Left renal pelvis (tissue), 4 donors: ENCODE measurements at places on chromosomes 5 and 9. TPM values are rescaled to one million over a fixed set of nuclear protein-coding genes. Genes with fewer than 3 reads are reported as not detected.

- no peak for DNase-seq
Measured at GRCh38 chr5:171223927-171224326, 85.1 kb upstream of the TLX3 start.

DNA sequence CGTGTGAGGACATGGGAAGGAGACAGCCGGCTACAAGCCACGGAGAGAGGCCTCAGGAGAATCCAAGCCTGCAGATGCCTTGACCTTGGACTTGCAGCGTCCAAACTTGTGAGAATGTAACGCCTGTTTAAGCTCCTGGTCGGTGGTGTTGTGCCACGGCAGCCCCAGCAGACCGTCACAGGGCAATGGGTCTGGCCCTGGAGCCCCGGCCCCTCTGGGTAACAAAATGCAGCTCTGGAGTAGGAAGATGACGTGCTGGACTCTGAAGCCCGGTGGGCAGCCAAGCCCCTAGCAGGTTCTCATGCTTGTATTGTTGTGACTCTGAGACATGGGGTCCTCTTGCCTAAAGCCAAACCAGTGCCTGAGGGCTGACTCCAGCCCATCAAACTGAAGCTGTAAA lies 174.7 kb downstream of the IRX2 start:
- no peak for DNase-seq

- DNase-seq, result no peak
Measured at GRCh38 chr5:54990841-54991258, 5.5 kb upstream of the ESM1 start.

GRCh38 chr5:117713585-117714198 lies 1139.1 kb upstream of the SEMA6A start:
- no peak for DNase-seq

DNA sequence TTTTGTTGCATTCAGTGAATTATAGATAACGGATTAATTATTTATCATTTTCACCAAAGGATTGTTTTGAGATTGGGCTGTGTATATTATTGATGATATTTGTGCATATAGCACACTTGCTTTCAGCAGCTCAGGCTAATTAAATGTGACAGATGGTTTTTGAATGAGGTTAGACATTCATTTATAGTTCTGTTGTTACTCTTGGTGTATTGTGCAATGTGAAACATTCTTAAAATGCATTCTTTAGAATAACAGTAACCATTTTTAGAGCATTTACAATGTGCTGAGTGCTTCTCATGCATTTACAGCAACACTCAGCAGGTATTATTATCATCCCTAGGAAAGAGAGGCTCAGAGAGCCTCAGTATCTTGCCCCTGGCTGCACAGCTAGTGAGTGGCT lies 23.8 kb downstream of the NANS start:
- no peak for DNase-seq

GRCh38 chr9:133734590-133735414 lies 3.4 kb downstream of the SARDH start:
- no peak for DNase-seq

- DNase-seq, result no peak
Measured at GRCh38 chr5:143454936-143455516, 51.5 kb upstream of the NR3C1 start.

DNA sequence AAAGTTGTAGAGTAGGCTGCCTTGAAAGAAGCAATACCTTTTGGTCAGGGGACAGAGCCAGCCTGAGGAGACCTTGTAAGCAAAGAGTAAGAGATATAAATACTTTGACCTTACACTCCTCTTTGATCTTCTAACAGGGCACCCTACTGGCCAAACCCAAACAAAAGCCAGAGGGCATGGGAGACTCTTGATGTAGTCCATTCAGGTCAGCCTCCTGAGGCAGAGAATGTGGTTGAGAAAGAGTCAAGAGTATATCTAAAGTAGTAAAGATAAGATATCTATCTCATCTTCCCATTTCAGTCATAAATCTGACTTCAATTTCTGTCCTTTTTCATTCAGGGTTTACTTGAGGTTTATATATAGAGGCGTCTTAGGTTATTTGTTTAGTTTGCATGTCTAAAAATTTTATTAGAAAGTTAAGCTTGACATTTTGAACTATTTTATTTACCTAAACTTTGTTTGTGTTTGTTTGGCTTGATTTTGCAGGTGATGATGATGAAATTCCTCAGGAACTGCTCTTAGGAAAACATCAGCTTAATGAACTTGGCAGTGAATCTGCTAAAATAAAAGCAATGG lies 125.7 kb downstream of the NIPBL start:
- no peak for DNase-seq

DNA sequence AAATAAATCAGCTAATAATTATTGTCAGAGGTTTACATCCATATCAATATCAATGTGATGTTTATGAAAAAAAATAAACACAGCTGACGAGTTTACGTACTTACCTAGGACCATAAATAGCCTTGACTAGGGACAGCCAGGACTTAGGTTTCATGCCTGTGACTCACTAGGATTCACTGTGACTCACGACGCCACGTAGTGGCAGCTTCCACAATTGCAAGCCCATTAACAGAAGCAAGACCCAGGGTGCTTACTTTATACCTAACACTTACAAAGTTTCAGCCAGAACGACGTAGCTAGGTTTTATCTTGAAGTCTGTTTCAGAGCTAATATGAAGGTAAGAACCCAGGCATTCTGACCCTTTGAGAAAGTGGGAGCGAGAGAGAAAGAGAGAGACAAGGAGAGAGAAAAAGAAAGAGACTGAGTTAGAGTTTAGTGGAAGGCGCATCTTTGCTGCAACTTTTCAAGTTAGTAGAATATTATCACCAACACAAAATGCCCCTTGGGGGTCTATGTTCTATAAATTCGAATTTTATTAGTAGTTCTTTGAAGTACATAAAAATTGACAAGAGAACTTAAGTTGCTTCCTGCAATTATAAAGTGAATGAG lies 191.2 kb downstream of the GNA14 start:
- peak; percentile 63 for DNase-seq

GRCh38 chr5:139312075-139312474 lies 18.5 kb downstream of the MATR3 start:
- DNase-seq, result no peak

DNA sequence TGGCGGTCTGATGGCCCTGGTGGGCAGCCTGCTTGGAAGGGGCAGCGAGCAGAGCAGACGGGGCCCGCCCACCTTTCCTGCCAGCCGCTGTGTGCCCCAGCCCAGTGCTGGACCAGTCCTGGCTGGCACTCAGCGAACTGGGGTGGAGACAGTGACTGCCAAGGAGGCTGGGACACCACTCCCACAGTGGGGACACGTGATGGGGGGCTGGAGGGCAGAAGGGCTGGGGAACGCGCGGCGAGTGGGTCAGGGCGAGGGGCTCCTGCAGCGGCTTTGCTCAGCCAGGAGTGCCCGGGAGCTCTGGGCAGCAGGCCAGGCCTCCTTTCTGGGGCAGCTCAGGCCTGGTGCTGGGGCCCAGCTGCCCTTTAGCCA lies 19.5 kb downstream of the NCS1 start:
- DNase-seq, result no peak

DNA sequence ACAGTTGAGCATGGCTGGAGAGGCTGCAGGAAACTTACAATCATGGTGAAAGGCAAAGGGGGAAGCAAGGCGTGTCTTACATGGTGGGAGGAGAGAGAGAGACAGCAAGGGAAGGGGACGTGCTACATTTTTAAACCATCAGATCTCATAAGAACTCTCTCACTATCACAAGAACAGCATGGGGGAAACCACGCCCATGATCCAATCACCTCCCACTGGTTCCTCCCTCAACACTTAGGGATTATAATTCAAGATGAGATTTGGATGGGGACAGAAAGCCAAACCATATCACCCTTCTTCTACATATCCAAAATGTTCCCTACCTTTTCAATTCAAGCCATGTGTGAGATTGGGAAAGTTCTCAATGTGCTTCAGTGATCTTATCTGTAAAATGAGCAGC lies 22.9 kb upstream of the GLRX start:
- no peak for DNase-seq

DNA sequence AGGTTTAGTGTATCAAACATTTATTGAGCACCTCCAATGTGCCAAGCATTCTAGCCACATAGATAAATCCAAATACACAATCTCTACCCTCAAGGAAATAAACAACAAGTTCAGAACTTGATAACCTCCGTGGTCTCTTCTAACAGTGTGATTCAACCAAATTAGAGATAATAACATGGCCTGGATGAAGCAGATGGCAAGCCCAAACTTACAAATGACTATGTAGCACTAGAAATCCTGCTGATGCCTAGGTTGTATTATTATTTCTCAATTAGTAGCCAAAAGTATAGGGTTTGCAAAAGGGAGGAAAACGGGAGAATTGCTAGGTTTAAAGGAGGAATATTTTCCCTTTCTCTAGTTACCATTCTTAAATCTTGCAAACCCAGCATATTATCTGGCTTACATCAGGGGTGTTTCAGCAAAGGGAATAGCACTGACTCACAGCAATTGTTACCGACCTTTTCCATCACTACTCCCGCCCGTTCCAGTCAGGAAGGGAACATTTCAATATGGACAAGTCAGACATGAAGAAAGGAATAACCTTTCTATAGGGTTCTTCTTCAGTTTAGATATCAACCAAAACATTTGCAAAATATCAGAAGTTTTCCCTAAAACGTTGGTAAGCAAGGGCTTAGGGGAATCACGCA lies 2.3 kb downstream of the DPYSL3 start:
- DNase-seq, result no peak

DNA sequence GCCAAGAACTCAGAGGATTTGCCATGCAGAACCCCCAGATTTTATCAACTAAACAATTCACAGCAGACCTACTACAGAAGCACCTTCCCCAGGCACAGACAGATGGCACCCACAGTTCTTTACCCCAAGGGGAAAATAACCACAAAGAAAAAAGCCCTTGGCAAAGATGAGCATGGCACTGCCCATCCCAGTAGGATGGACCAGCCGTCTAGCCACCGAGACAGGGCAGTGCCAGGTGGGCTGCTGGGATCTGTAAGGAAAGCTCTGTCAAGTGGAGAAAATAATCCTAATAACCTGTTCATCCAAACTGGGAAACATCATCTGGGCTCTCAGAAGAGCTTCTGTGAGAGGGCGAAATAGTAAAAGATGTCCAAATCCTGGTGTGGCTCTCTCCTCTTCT lies 130.0 kb downstream of the COL23A1 start:
- no peak for DNase-seq

DNA sequence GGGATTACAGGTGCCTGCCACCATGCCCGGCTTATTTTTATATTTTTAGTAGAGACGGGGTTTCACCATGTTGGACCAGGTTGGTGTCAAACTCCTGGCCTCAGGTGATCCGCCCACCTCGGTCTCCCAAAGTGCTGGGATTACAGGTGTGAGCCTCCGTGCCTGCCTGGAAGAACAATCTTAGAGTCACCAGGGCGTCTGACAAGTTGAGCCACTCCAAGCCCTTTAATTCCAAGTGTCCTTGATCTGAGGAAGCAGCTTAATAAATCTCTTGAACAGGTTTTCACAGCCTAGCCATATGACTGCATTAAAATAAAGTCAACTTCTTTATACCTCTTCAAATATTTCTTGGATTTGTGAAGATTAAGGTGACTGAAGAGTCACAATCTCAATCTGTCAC lies 31.5 kb downstream of the SLC44A1 start:
- DNase-seq, result no peak

DNA sequence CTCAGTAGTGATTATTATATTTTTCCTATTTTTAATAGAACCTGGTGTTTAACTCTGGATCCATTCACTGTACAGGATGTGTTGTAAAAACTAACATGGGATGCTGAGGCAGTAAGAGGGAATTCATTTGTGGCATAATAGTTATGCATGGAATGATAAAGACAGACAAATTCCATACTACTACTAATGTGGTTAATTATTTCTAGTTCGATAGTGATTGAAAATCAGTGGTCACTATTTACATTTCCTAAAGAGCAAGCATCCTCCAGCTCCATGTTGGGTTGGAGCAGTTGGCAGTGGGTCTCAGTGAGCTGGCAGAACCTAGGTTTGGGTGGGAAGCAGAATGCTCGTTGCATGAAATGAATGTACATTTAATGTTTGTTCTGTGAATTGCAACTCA lies 122.6 kb downstream of the SAXO1 start:
- DNase-seq, result no peak

- DNase-seq, result no peak
Measured at GRCh38 chr5:93570294-93571113, 10.5 kb downstream of the NR2F1-AS1 start.

DNA sequence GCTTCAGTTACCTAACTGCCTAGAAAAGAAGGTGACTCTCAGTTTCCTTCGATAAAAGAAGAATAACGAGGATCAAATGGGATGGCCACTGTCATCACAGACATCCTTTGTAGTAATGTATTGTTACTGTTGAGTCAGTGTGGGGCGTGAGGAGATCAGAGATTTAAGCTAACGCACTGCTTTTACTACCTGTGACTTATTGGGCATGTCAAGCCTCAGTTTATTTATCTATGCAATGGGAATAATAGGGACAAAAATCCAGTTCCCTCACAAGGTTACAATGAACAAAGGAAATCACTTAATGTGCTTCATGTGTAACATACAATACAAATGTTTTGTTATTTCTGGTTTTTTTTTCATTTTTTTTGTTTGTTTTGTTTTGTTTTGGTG lies 255 bp upstream of the TRPM6 start:
- no peak for DNase-seq

DNA sequence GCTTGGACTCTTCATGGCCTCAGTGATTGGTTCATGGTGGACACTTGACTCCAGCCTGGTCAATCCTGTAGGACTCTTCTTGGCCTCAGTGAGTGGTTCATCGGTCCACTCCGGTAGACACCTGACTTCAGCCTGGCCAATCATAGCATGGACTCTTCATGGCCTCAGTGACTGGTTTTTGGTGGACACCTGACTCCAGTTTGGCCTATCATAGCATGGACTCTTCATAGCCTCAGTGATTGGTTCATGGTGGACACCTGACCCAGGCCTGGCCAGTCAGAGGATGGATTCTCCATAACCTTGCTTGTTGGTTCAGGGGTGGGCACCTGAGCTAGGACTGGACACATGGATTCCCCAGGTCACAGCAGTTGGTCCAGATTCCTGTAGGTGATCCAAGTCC lies 106.0 kb upstream of the ERCC6L2 start:
- DNase-seq, result no peak

- DNase-seq, result no peak
Measured at GRCh38 chr5:140953234-140953633, 13.0 kb upstream of the PCDHAC2 start.

DNA sequence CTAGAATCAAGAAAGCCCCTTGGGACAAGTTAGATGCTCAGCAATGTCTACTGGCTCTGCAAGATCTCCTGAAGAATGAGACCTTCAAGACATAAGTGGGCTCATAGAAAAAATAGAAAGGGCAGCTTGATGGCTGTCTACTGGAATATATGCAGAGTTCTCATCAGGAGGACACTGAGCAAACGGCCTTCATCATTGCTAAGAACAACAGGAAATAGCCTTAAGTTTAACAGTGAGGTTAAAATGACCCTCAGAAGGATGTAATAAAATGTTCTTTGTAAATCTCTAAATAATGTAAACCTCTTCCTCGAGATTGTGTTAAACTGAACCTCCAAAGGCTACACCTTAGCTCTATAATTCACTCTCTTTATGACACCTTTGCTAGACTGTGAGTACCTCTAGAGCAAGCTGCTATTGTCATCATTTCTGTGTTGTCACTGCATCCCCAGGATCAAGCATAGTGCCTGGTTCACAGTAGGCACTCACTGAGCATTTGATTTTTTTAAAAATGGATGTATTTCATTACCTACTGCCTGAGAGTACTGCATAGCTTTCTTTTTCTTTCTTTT lies 22.2 kb upstream of the LHFPL2 start:
- DNase-seq, result no peak

Gene CDO1
- polyA plus RNA-seq, result 16.2 TPM

Gene PFN3
- polyA plus RNA-seq, result 0.26 TPM

Gene SLC9A3
- 2.6 TPM for polyA plus RNA-seq

Gene PCDHB14
- 11.1 TPM for polyA plus RNA-seq

Gene NAIP
- polyA plus RNA-seq, result 20.1 TPM

Gene DOCK2
- polyA plus RNA-seq, result 5.8 TPM

Gene PGM5
- 48.7 TPM for polyA plus RNA-seq

Gene CATSPER3
- polyA plus RNA-seq, result 0.67 TPM

Gene ADAMTS12
- 16.9 TPM for polyA plus RNA-seq

Gene CARTPT
- not detected for polyA plus RNA-seq

Gene EPB41L4A
- 28.4 TPM for polyA plus RNA-seq
